NCI-H2029 (cell line): ENCODE measurements at places on chromosomes 1 and 21.
A peak's percentile ranks its signal among the peaks of the same experiment; 100 is the strongest.

DNA sequence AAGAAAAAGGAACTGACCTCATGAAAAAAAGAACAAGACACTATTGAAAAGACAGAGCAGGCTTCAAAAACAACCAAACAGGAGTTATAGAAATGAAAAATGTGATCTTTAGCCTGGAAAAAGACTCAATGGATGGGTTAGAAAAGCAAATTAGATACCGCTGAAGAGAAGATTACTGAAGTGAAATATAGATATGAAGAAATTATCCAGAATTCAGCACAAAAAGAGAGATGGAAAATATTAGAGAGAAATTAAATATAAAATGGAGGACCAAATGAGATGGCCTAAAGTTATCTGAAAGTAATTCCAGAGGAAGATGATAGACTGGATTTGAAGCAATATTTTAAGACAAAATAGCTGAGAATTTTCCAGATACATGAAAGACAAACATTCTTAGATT lies 63.0 kb downstream of the SLC37A1 start:
- no peak for DNase-seq

DNA sequence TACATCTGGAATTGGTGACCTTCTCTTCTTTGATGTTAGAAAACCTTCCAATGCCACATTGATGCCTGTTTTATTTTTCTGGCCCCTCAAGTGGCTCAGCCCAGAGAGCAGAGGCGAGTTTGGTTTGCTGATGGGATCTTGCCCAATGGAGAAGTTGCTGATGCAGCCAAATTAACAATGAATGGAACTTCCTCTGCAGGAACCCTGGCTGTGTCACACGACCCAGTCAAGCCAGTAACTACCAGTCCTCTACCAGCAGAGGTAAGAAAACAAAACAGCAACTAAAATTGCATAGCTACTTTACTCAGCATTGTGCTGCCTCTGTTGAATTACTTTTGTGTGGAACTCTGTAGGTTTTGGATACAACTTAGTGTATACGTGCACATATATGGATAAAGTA lies 97.6 kb downstream of the CC2D1B start:
- DNase-seq = no peak

DNA sequence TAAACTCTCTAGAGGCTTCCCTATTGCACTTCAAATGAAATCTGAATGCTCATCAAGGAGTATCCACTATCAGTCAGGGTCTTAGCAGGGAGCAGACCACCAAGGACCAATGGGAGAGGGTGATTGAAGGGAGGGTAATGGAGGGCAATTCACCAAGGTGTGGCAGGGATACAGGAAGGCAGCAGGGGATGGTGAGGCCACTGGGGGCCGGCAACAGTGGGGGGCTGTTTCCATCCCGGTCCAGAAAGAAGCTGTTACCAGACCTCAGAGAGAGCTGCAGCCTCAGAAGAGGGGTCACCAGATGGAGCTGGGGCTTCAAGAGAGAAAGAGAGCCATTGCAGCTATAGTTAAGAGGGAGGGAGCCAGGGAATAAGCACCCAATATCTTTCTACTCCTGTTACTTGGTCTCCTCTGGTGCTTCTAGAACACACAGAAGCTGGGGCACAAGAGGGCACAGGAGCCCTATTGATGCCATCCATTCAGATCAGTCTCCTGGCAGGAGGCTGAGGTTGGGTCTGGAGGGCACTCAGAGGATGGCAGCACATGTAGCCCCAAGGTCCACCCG lies 417.6 kb downstream of the PTPRU start:
- no peak for DNase-seq

GRCh38 chr1:156912861-156913808 lies 7.3 kb upstream of the LRRC71 start:
- peak; percentile 93 for DNase-seq

- no peak for DNase-seq
Measured at GRCh38 chr1:66292944-66293343, 241.0 kb upstream of the SGIP1 start.
